Smooth muscle cell of bladder (primary cell): ENCODE measurements at places on chromosomes 4 and X. TPM values are rescaled to one million over a fixed set of nuclear protein-coding genes. Genes with fewer than 3 reads are reported as not detected.

SYTL4 gene
- total RNA-seq, result 4.3 and 5.5 TPM in 2 replicates

PGAM4 gene
- total RNA-seq, result not detected in 2 replicates

MAGEB18 gene
- total RNA-seq, result not detected in 2 replicates

MSANTD1 gene
- 0.14 and 0.74 TPM in 2 replicates for total RNA-seq

ARL9 gene
- 0.28 and 0.46 TPM in 2 replicates for total RNA-seq

HPSE gene
- total RNA-seq, result 0.83 and 1.1 TPM in 2 replicates

TMEM156 gene
- total RNA-seq, result 0.18 and 0.57 TPM in 2 replicates

CHIC1 gene
- 7.2 and 7.5 TPM in 2 replicates for total RNA-seq

HMGB2 gene
- 36.1 and 62.6 TPM in 2 replicates for total RNA-seq

FGF5 gene
- total RNA-seq, result 2.1 and 2.3 TPM in 2 replicates

PPEF2 gene
- total RNA-seq, result not detected in 2 replicates

TIMM17B gene
- total RNA-seq, result 23.1 and 28.7 TPM in 2 replicates

BEND2 gene
- total RNA-seq, result not detected in 2 replicates

SYP gene
- total RNA-seq, result 0.14 and 0.18 TPM in 2 replicates
